ENCODE measurements at places on chromosomes 16 and 17.

GRCh38 chr17:41284043-41284442 lies 8.5 kb downstream of the KRTAP9-7 start:
- no peak for DNase-seq

DNA sequence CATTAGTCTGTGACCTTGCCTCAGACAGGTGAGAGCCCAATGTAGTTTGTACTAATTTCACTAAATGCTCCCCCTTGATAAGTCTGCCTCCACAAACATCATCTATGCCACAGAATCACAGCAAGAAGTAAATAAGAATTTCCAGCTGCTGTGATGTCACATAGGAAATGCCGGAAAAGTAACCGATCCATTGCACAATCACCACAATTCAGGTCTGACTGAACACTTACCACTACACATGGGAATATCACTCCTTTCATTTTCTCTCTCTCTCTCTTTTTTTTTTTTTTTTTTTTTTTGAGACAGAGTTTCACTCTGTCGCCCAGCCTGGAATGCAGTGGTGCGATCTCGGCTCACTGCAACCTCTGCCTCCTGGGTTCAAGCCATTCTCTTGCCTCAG lies 79.0 kb upstream of the CDH11 start:
- no peak for DNase-seq

DNA sequence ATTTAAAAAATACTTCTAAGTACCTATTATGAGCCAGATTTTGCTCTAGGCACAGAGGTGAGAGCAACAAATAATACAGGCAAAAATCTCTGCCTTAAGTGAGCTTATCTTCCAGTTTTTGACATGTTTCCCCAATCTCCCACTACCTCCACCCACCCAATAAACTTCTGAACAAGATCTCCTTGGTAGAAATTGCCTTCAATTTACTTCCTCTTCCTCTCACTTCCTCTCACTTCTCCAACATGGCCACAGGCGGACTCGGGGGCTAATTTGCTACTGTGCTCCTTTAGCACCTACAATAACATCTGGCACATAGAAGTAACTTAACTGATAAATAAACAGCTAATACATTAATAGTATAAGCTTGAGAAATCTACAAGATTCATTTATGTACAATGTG lies 82.6 kb downstream of the CACNG1 start:
- no peak for DNase-seq

GRCh38 chr17:79830303-79830702 lies 8.9 kb downstream of the CBX4 start:
- DNase-seq = no peak

GRCh38 chr17:3474212-3474611 lies 1.6 kb upstream of the ASPA start:
- no peak for DNase-seq

- no peak for DNase-seq
Observed at GRCh38 chr17:61261001-61261637, 138.5 kb upstream of the TBX2 start.

GRCh38 chr17:66301864-66302741 lies at the start of gene PRKCA:
TSS of gene PRKCA (plus strand) at chr17:66302613.
- peak; percentile 36 for DNase-seq

DNA sequence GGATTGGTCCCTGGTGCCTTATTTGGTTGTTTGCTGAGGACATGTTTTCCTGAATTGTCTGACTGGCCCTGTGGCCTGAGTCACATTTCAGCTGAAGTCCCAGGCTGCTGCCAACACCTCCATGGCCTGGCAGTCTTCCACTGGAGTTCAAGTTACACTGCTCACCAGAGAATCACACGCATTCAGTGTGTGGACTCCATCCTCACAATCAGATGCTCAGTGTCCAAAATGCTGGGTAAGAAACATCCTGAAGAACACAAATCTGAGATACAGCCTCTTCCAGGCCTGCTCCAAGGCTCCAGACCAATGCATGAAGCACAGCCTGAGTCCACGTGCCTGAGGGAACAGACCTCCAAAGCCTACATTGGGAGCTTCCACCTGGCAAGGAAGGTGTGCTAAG lies 19.2 kb downstream of the CD300LB start:
- no peak for DNase-seq

DNA sequence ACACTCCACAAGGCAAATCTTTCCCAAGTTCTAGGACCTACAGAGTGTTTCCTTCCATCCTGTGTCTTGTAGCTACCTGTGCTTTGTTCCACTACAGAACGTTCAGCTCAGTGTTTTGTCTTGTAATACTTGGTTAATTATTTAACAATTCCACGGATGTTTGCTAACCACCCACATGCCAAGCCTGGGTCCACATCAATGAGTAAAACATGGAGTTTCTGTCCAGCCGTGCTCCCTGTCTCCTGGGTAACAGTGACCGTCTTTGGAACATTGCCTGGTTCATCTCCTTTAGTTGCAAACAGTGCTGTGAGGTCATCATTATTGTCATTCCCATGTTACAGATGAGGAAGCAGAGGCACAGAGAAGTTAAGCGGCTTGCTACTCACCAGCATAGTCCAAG lies 41.3 kb downstream of the IRF8 start:
- no peak for DNase-seq

- no peak for DNase-seq
Observed at GRCh38 chr17:49333804-49334203, 28.2 kb downstream of the ZNF652 start.

DNA sequence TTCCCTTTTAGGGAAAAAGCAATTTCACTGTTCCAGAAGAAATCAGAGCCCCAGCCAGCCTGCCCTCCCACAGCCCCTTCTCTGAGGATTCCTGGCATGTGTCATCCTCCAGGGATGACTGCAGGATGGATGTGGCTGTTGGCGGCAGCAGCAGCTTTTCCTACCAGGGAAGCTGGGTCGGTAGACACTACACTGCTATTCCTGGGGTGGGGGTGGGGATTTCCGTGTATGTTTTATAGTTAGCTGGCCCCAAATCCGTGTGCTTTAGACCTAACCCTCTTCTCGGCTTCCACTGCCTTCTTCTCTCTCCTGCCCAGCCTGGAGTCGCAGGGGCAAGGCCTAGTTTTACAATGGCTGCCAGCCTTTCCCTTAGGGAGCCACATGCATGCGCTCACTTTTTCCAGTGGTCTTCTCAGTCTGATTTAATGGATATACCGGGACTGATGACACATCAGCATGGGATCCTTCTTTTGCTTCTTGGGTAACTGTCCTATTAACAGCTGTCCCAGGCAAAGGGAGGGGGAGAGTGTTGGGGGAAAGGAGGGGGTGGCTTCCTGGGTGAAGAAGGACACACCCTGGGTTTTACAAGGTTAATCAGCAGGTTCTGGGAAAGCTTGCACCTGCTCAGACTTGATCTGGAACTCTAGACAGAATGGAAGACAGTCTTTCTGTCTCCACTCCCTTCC lies 2.7 kb upstream of the NFE2L1 start:
- DNase-seq = no peak

GRCh38 chr17:53655591-53655990 lies 167.1 kb upstream of the KIF2B start:
- no peak for DNase-seq

- no peak for DNase-seq
Observed at GRCh38 chr17:14605267-14605599, 304.4 kb downstream of the HS3ST3B1 start.

GRCh38 chr16:88608076-88608475 lies 30.3 kb upstream of the IL17C start:
- no peak for DNase-seq

GRCh38 chr17:4220655-4221054 lies 43.1 kb downstream of the ANKFY1 start:
- DNase-seq = no peak

- no peak for DNase-seq
Observed at GRCh38 chr17:42702446-42702845, 20.1 kb downstream of the CNTNAP1 start.

DNA sequence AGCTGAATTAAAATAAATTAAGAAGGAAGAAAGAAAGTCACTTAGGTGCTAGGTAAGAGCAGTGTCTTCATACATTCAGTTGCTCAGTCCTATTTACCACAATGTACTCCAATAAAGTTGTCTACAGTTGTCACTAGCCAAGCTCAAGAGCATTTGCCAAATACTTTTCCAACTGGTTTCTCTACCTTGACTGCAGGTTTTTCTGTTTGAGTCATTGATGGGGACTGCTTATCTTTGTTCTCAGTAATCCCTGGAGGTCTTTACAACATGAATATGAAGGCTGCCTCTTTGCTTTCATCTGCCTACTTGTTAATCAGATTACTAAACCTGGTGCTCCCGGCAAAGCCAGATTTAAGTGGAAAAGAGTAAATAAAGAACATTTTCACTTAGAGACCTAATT lies 64.6 kb upstream of the CLEC18B start:
- DNase-seq = no peak

DNA sequence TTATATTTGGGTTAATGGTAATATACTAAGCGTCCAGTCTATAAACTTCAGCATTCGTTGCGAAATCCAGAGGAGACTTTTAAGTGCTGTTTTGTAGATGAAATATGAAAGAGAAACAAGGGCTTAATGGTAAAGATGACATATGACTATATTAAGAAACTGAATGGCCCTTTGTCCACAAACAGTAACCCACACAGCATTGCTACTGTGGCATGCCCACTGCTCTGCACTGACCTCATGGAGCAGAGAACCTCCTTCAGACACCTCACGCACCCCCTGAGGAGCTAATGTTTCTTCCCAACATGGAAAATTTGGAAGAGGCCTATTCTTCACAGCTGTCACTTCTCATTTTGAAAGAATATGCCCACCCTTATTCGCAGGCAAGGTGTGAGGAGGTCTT lies 26.7 kb downstream of the ASPA start:
- no peak for DNase-seq

GRCh38 chr16:1917665-1918350 lies 407 bp downstream of the HS3ST6 start:
- no peak for DNase-seq

DNA sequence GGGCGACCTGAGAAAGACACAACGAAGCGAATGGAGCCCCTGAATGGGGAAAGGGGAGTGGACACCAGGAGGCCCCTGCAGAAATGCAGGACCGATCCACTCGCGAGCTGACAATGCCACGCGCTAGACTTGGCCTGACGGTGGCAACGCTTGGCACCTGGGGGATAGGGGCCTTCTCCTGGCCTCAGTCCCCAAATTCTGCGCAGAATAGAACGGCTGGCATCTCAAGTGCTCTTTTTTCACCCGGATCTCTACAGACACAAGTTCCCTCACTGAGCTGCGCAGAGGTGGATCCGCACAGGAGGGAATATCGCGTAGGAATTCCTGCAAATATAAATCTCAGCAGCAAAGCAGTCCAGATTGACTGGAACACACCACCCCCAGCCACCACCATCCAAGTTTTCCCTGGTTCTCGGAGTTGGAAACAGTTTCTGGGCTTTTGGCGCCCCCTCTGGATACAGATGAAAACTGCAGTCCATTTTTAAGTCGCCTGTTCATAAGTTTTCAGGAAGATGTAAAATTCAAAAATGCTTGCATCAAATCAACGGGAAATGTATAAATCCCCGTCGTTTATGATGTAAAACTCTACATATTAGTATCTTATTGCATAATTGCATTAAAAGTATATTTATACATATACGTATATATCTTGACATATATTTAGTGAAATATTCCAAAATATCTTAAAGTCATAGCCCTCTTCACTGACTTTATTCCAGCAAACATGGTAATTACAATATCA lies 2.3 kb upstream of the SOX9 start:
- DNase-seq = no peak

DNA sequence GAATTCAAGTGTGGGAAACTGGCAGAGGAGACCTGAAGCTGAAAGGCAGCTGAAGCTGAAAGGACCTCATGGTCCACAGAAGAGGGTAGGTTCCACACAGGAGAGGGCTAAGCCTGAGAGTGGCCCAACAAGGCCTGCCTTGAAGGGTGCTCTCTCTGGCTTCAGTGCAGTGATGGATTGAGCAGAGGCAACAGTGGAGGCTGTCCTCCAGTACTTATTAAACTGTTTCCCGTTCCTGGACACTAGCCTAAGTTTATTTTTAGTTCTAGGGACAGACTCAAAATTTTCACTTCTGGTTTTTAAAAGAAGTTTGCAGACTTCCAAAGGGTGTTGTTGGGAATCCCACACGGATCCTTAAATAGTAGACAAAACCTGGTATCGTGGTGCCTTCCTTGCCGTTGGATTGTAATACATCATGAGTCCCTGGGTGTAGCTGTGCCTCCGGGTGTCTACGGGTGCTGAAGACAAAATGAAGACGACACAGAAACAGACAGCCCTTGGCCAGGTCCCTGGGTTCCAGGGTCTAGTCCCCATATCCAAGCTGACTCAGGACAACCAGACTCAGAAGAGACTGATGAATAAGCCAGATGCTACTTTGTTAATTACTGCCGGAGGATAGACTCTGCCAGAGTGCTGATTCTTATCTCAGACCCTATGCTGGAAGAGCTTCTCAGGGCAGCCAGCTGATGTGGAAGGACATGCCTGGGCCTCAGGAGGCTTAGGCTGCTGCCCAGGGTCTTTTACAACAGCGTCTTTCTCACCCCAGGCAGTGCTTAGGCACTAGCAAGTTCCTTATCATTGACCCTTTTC lies 7.1 kb upstream of the CMTM4 start:
- DNase-seq = no peak

DNA sequence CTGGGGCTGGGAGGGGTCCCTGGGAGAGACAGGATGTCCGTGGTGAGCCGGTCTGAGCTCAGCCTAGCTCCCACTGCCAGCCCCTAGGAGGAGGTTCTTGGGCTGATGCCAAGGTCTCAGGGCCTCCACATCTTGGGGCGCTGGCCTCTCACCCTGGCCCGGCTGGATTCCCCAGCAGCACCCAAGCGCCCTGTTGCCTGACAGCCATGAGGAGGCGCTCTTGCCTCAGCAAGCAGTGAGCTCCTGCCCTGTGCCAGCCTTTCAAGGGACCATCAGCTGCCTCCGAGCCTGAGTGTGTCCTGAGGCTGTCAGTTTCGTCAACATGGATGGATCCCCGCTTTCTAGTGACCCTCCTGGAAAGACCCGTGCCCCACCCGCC lies 234.9 kb upstream of the CIBAR2 start:
- no peak for DNase-seq

- DNase-seq = peak; percentile 53
Observed at GRCh38 chr17:72407336-72407909, 286.6 kb downstream of the SOX9 start.

- DNase-seq = peak; percentile 30
Observed at GRCh38 chr16:84687715-84688114, 12.1 kb upstream of the USP10 start.

DNA sequence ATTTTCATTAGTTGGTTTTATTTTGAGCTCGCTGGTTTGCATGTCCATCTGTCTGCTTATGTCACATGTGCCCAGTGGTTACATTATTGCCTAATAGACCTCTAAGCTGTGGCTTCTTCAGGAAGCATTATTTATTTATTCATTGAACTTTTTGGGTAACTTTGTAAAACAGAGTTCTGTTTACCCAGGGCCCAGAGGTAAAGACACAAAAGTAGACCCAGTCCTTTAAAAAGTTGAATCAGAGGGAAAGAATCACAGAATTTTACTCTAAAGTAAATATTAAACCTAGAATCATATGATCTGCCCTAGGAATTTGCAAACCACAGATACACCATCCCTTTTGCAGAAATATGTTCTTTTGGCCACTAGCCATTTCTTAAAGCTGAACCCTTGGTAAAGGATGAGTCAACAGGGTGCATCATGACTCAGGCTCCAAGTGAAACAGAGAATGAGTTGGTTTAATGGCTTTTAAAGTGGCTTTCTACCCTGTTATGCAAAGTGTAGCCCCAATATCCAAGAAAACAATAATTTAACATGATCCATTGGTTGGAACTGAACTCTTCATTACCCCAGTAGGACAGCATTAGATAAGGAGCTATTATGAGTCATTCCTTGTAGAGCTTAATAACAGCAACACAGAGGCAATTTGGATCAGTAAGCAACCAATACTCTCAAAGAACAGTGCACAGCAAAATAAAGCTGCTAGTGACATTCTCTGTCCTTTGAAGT lies 236.3 kb downstream of the KCNJ2 start:
- DNase-seq = no peak

All from GM18507 (cell line).